PC-3 (cell line): ENCODE measurements at places on chromosomes 1 and 21. TPM values are rescaled to one million over a fixed set of nuclear protein-coding genes. Genes with fewer than 3 reads are reported as not detected.

DNA sequence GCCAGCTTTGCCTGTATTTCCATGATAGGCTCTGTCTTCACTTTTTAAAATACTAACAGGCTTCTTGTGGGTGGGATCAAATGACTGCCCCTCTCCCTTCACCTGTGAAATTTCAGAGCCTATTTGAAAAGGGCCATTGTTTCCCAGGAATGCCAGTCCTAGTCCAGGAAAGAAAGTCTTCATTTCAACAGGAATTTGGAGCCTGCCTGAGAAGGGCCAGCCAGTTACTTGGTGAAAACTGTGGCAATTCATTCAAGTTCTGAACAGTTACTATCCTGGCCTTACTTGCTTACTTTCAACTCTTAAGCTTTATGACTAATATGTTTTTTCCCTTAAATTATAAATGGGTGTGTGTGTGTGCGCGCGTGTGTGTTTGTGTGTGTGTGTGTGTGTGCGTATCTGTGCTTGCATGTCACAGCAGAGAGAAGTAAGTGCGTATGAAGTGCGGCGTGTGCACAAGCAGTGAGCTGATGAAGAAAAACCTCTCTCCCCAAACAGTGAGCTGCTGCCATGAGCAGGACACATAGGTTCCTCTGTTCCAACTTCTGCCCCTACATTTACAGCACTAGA, 67.5 kb upstream of the RNPC3 start:
- peaks cover 53% of the 10 kb centered on the region for H3K27me3 ChIP-seq
- H3K27ac ChIP-seq, result no peak overlapping the region
- no peaks in the 10 kb centered on the region for H3K4me1 ChIP-seq

- peak; percentile 61 for DNase-seq
- H3K27ac ChIP-seq, result no peak overlapping the region
- H3K4me1 ChIP-seq, result no peaks in the 10 kb centered on the region
- H3K27me3 ChIP-seq, result no peaks in the 10 kb centered on the region
- H3K4me3 ChIP-seq, result no peak overlapping the region
Measured at GRCh38 chr1:35726450-35727433, 8.1 kb upstream of the C1orf216 start.

DNA sequence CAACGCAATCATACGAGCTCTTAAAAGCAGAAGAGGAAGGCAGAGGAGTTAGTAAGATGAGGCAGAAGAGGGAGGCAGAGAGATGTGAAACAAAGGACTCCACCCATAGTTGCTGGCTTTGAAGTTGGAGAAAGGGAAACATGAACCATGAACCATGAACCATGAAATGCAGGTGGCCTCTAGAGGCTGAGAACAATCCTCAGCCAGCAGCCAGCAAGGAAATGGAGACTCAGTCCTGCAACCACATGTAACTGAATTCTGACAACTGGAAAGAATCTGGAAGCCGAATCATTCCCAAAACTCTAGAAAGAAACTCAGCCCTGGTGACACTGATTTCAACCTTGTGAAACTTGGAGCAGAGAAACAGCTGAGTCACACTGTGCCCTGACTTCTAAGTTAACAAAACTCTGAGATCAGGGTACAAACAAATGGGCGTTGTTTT, 10.1 kb downstream of the DIPK1A start:
- H3K4me3 ChIP-seq, result no peak overlapping the region
- no peaks in the 10 kb centered on the region for H3K36me3 ChIP-seq
- H3K27me3 ChIP-seq, result no peaks in the 10 kb centered on the region
- peaks cover 18% of the 10 kb centered on the region for H3K4me1 ChIP-seq
- peak overlapping the region; percentile 59 for H3K27ac ChIP-seq
- DNase-seq, result peak; percentile 57

DNA sequence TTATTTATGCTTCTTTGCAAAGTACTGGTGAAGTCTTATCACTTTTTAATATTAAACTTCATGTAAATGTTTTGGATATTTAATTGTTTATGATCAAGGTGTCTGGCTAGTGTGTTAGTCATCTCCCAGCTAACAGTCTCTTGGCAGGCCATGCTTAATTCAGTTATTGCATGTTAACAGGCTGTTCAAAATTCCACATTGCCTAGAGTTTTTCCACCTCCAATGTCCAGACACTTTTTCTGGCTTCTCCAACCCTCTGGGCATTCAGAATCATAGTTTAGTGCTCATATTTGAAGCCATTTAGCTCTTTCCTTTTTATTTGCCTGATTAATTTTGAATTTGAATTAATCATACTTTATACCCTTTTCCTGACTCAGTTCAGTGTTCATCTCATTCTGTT, 69.2 kb downstream of the OLFML2B start:
- H3K36me3 ChIP-seq, result 0 out of 2 replicates have a peak, but pooled peaks cover 4% of the 10 kb centered on the region
- no peak for DNase-seq
- no peak overlapping the region for H3K4me3 ChIP-seq

The NTNG1 gene
- total RNA-seq, result 6.7 and 6.8 TPM in 2 replicates

The ZYG11A gene
- 0.40 and 0.47 TPM in 2 replicates for total RNA-seq

DNA sequence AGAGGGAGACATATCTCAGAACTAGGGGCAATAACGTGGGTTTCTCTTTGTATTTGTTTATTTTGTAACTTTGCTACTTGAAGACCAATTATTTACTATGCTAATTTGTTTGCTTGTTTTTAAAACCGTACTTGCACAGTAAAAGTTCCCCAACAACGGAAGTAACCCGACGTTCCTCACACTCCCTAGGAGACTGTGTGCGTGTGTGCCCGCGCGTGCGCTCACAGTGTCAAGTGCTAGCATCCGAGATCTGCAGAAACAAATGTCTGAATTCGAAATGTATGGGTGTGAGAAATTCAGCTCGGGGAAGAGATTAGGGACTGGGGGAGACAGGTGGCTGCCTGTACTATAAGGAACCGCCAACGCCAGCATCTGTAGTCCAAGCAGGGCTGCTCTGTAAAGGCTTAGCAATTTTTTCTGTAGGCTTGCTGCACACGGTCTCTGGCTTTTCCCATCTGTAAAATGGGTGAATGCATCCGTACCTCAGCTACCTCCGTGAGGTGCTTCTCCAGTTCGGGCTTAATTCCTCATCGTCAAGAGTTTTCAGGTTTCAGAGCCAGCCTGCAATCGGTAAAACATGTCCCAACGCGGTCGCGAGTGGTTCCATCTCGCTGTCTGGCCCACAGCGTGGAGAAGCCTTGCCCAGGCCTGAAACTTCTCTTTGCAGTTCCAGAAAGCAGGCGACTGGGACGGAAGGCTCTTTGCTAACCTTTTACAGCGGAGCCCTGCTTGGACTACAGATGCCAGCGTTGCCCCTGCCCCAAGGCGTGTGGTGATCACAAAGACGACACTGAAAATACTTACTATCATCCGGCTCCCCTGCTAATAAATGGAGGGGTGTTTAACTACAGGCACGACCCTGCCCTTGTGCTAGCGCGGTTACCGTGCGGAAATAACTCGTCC, 1.3 kb upstream of the OLIG2 start:
- no peak overlapping the region for H3K27ac ChIP-seq
- H3K4me1 ChIP-seq, result no peaks in the 10 kb centered on the region
- H3K36me3 ChIP-seq, result no peaks in the 10 kb centered on the region
- H3K27me3 ChIP-seq, result peaks cover 70% of the 10 kb centered on the region
- no peak overlapping the region for H3K4me3 ChIP-seq
- no peak for DNase-seq

DNA sequence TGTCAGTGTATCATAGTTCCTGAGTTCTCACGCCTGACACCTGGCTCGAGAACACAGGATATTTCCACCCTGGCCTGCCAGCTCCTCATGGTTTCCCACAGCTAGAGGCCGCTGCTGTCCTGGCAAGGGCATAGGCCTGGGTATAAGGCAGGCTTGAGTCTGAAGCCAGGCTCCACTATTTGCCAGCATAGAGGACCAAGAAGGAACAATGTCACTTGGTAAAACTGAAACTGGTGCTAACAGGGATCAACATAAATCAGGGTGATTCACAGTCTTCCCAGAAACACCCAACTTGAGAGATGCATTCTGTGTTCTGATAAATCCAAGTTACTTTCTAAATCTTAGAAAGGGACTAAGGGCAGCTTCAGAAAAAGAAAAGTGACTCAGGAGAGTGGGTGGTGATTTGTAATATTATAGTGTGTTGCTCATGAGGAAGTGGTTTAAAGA, 6.9 kb upstream of the S100A2 start:
- H3K4me1 ChIP-seq, result peaks cover 39% of the 10 kb centered on the region
- peak overlapping the region; percentile 76 for H3K27ac ChIP-seq
- 0 out of 2 replicates have a peak overlapping the region, but pooled peaks have one; percentile 0 for H3K4me3 ChIP-seq
- no peaks in the 10 kb centered on the region for H3K27me3 ChIP-seq
- DNase-seq, result peak; percentile 94
- H3K36me3 ChIP-seq, result no peaks in the 10 kb centered on the region

DNA sequence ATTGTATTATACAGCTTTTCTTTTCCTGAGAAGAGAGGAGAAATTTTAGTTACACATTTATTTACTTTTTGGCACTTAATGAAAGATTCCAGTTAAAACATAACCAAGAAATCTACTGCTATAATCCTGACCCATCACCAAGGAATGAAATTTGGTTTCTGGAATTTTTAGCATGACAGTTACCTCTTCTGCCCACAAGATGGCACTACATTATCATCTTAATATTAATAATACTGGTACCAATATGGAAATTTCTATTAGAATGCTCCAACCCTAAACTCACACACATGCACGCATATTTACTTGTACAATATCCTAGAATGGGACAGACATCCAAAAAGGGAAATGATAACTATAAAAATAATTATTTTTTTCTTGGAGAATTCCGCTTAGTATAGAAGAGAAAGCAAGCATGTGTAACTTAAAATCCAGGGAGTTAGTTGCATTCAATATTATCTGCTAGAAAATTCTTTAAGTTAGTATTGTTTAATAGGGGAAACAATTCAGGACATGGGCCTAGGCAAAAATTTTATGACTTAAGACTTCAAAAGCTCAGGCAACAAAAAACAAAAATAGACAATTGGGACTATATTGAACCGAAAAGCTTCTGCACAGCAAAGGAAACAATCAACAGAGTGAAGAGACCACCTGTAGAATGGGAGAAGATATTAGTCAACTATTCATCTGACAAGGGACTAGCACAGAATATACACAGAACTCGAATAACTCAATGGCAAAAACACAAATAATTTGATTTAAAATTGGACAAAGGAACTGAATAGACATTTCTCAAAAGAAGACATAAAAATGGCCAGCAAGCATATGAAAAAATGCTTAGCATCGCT, 37.4 kb downstream of the MAP3K21 start:
- H3K27me3 ChIP-seq, result no peaks in the 10 kb centered on the region
- no peak overlapping the region for H3K4me3 ChIP-seq

The CTTNBP2NL gene
- 3.7 and 9.8 TPM in 2 replicates for total RNA-seq

The FABP3 gene
- 0.40 TPM in 1 of 2 replicates, not detected in the other for total RNA-seq

GRCh38 chr1:179080866-179081686, 794 bp upstream of the TOR3A start:
- peaks cover 31% of the 10 kb centered on the region for H3K4me1 ChIP-seq
- peak overlapping the region; percentile 41 for H3K27ac ChIP-seq
- peak overlapping the region; percentile 84 for H3K4me3 ChIP-seq
- no peak for DNase-seq
- no peaks in the 10 kb centered on the region for H3K27me3 ChIP-seq

DNA sequence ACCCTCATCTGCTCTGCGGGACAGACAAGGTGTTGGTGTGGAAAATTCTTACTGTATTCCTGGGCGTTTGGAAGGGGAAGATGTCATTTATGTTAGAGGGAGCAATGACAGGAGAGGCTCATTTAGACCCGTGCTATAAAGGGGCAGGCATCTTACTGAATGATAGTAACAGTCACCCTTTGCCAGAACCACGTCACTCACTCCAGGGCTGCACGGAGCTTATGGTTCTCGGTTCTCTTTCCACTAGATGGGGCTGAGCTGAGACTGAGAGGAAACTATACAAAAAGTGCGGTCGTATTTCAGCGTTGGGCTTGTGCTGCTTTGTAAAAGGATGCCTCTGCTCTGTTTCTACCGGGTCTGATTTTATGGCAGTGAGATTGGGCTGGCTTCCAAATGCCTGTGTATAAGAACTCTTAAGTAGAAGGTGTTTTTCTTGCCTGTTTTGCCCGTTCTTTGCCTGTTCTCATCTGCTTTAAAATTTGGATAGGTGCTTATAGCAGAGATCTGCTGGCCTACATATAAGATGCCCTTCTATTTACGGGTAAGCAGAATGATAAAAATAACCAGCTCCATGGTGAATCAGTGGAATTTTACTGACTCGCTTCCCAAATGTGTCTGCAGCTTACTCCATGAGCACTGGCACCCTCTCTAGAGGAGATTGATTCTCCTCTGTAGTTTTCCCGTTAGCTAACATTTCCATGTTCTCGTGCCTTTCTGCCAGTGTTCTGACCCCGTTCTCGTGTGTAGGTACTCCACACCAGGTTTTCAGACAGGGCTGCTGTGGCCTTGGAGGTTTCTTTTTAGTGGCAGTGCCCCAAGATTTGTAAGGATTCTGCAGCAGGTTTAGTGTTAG, 55.9 kb downstream of the MRPS6 start:
- H3K36me3 ChIP-seq, result peaks cover 33% of the 10 kb centered on the region
- H3K27me3 ChIP-seq, result no peaks in the 10 kb centered on the region
- peak; percentile 14 for DNase-seq
- no peak overlapping the region for H3K4me3 ChIP-seq
- H3K4me1 ChIP-seq, result peaks cover 12% of the 10 kb centered on the region

The NEGR1 gene
- total RNA-seq, result 1.7 and 3.4 TPM in 2 replicates

The DCLRE1B gene
- total RNA-seq, result 12.6 and 13.2 TPM in 2 replicates

DNA sequence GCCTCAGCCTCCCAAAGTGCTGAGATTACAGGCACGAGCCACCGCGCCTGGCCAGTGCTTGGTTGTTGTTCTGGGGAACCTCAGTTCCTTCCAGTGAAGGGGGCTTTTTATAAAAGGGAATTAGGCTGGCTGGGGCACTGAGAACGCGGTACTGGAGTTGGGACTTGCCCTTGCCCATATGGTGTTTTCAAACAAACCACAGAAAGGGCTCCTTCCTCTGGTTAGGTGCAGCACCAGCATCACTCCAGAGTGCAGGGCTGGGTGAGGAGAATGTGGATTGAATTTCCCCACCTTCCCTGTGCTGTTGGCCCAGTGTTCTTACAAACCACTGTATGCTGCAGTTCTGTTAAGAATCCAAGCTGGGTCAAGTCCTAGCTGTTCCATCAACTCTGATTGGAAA, 5.3 kb downstream of the MAN1C1 start:
- H3K27me3 ChIP-seq, result peaks cover 7% of the 10 kb centered on the region; the same call in 1 of the 2 replicates
- DNase-seq, result no peak
- no peak overlapping the region for H3K27ac ChIP-seq

GRCh38 chr1:57966340-57966739, 542.5 kb upstream of the DAB1 start:
- no peaks in the 10 kb centered on the region for H3K27me3 ChIP-seq
- no peak for DNase-seq
- H3K4me1 ChIP-seq, result no peaks in the 10 kb centered on the region
- H3K4me3 ChIP-seq, result no peak overlapping the region
- H3K27ac ChIP-seq, result no peak overlapping the region
- H3K36me3 ChIP-seq, result no peaks in the 10 kb centered on the region

The DSCAM gene
- not detected in 2 replicates for total RNA-seq

DNA sequence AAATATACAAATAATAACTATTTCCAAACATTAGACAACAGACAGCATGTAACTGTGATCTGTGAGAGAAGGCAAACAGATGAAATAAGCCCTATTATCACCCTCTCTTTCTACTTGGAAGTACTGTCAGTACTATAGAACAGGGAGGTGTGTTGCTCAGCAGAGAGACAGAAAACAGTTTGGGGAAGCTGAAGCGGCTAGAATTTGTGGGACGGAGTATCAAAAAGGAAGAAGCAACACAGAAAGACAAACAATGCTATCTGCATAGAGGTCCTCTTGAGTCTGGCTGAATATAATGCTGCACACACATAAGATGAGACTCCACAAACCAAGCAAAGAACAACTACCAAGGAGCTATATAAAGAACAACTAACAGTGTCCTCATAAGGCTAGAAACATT, 59.4 kb downstream of the ZZZ3 start:
- no peak overlapping the region for H3K27ac ChIP-seq
- H3K36me3 ChIP-seq, result peaks cover 9% of the 10 kb centered on the region; the same call in 1 of the 2 replicates
- no peaks in the 10 kb centered on the region for H3K4me1 ChIP-seq
- no peak for DNase-seq
- no peak overlapping the region for H3K4me3 ChIP-seq
